Activated CD4-positive, alpha-beta T cell treated with anti-CD3 and anti-CD28 coated beads, Interleukin-2, amount 50 U/mL, for 48 hours (primary cell): ENCODE measurements at places on chromosomes 16 and 17.

GRCh38 chr17:15744885-15745284 lies 12.8 kb downstream of the TBC1D26 start:
- no peak for DNase-seq

- peak; percentile 78 for DNase-seq
Measured at GRCh38 chr16:77212741-77213541, 13.7 kb downstream of the SYCE1L start.

- no peak for DNase-seq
Measured at GRCh38 chr16:1936945-1937479, 6.0 kb downstream of the MSRB1 start.

DNA sequence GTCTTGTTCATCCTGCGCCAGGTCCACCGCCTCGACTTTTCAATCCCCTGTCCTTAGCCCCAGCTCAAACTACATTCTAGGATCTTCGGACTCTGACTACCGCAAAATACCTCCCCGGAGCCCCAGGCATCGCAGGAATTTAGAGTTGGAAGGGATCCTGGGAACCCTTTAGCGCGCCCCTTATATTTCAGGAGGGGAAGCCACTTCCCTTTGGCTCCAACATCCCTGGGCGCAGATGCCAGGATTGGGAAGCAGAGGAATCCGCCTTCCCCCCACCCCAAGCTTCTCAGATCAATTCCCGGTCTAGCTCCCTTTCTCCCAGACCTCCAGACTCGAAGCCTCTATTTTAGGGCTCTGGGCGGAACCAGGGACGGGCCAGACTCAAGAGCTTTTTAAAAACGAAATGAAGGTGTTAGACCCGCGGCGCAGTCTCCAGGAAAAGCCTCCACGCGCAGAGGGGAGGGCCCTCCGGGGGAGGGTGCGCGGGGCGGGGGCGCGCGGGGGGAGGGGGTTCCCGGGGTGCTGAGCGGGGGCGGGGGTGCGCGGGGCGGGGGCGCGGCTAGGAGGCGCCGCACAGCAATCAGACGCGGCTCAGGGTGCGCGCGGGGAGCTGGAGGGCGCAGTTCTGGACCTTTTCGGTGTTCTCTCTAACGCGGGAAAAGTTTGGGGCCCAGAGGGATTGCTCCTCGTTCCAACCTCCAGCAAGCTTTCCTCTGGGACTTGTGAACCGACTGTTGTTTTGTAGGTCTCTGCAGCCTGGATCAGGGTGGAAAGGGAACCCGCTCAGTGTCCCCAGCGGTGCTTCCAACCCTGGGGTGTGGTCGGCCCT lies 1.6 kb downstream of the AHSP start:
- DNase-seq: no peak

- no peak for DNase-seq
Measured at GRCh38 chr16:4557973-4558372, 1.8 kb downstream of the C16orf96 start.

- DNase-seq: no peak
Measured at GRCh38 chr16:25959221-25959620, 267.5 kb downstream of the HS3ST4 start.
